ENCODE measurements at places on chromosomes 12 and 14. TPM values are rescaled to one million over a fixed set of nuclear protein-coding genes. Genes with fewer than 3 reads are reported as not detected.

METTL25 gene
- 2.5 TPM for total RNA-seq

SDR9C7 gene
- total RNA-seq: not detected

ASCL1 gene
- total RNA-seq: not detected

IL26 gene
- not detected for total RNA-seq
